Astrocyte (in vitro differentiated cells and primary cell): ENCODE measurements at places on chromosomes 3 and 15.

DNA sequence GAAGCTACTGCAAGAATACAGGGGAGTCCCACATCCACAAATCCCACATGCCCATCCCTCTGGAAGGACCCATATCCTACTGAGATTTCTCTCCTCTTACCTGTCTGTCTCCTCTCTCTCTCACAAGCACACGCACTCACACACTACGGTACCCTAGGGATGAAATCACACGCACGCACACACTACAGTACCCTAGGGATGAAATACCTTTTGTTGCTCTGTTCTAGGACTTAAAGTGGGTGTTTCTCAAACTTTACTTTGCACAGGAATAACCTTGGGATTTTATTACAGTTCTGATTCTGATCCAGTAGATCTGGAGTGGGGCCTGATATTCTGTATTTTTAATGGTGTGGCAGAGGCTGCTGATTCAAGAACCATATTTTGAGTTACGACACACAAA lies 622.2 kb upstream of the ZNF385D start:
- DNase-seq = no peak

- no peak for DNase-seq
Measured at GRCh38 chr3:156655819-156656550, 18.4 kb upstream of the TIPARP start.

DNA sequence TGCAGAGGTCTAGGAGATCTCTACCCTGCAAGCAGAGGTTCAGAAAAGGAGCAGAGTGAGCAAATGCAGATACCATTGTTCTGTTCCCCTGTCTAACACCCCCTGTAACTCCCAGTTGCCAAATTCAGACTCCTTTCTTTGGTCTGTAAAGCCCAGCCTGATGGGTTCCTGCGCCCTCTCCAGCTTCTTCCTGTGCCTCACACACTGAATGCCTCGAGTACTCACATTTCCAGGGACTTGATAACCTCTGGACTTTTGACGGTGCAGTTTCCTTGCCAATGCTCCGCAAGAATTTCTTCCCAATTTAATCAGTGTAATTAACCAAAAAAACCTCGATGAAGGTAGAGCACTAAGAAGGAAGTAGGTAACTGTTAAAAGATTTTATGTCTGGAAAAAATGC lies 19.3 kb downstream of the PDE8A start:
- DNase-seq = no peak

DNA sequence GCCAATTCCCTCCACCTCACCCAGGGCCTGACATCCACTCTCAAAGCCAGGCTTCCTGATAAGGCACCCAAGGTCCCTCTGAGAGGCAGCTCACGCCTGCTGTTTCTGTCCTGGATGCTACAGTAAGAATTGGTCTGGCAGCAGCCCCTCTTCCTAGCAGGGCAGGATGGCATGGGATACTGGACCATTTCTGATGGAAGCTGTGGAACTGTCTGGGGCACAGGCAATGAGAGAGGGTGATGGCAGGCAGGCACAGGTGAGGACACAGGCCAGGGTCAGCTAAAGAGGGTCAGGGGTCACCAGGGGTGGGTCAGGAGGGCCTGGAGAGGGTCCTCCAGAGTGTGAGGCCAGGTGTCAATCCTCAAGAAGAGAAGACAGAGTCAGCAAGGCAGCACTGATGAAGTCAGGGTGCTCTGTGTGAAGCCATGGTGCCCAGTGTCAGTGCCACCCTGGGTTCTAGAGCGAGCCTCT lies 41.9 kb upstream of the SLC41A3 start:
- no peak for DNase-seq

GRCh38 chr15:68778876-68779275 lies 41.8 kb downstream of the ANP32A start:
- no peak for DNase-seq

DNA sequence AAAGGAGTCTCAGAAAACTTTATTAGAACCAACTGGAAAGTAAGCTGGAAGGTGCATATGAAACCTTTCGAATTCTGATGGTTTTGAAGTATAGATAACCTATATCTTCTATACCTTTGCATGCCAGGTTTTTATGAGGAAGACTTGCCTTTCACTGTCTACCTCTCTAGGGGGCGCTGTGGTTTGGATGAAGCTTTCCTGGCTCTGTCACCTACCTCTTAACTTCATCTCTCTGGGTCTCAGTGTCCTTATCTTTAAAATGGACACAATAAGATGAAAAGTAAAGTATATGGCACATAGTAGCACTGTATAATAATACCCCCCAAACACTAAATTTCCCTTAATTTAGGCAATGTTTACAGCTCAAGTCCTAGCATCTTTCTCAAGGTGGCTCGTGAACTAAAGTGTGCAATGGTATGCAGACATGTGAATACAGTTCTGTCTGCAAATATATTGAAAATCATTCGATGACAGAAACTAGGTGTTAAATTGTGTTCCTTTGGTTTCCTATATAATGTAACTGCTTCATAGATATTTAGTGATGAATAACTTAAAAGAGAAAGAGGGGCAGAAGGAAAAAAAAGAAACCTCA lies 314.3 kb downstream of the CHST2 start:
- DNase-seq = no peak

DNA sequence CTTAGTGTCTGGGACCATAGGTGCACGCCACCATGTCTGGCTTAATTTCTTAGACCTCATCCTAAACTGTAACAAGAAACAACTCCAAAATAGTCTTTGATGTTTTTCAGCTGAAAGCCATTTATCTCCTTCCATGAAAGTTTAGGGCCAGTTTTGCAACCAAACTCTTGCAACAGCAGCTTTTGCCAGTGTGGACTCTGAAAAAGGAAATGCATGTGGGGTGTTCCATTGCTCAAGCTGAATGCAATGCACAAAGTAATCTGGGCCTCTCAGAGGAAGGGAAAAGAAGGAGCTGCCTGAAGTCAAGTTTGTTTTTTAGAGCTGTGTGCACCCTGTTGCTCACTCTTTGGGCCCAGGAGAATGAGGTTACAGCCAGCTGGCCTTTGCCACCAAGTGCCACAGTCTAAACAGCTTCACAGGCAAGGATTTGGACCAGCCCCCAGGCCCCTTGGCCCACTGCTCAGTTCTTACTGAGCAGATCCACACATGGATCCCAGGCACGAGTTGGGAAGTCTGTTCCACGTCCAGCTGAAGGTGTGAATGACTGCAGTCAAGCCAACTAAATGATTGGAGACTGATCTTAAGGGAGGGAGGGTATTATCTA lies 212.3 kb upstream of the LRRFIP2 start:
- DNase-seq = no peak

DNA sequence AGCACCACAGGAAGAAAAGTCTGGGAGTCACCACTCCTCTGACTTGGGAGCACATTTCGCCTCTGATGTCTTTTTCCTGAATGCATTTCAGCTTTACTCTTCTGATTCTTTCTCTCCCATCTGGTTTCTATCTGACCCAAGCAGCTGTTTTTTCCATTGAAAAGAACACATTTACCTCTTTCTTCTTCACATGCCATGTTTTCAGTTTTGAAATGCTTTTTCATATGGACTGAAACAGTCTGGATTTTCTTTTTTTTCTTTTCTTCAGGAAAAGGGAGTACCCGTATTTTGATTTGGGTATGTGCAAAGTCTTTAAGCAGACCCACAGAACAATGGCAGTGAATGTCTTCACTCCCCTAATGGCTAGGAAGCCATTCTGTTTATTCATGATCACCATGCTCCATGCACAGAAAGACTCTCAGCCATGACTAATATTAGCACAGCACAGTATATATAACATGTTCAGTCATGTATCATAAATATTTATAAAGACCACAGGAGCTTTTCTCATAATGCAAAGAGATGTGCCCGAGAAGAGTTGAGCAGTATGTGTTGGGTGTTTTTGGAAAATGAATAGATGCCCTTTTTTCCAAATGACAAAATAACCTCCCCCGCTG lies 82.7 kb upstream of the LRIG1 start:
- no peak for DNase-seq

- DNase-seq = no peak
Measured at GRCh38 chr3:50262778-50263177, 6.2 kb upstream of the SEMA3B start.

DNA sequence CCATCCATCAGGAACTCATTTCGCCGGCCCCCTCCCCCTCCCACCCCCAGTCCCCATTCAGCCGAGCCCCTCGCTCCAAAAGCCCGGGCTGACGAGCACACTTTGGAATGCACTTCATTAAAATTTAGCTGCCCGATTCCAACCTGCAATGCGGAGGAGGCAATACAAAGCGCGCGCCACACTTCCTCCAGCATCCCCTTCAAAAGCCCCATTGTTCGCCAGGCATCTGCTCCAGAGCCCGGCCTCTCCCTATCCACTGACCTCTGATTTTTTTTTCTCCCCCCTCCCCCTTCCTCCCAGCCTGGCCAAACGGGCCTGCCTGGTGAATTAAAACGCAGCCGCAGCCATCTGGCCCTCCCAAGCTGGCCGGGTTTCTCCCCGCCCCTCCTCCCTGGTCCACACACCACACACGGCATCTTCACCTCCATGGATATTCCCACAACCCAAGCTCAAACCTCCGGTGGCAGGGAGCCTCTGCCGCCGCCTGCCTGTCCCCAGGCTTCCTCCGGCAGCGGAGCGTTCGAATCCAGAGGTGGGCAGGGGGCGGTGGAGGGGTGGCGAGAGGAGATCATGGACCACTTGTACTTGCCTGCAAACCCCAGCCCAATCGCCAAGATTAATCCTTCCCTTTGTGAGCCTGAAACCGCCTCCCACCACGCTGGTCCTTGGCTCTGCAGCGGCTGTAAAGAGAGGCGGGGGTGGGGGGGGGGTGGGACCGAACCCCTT lies 441.3 kb downstream of the MAGI1 start:
- peak; percentile 51 for DNase-seq

DNA sequence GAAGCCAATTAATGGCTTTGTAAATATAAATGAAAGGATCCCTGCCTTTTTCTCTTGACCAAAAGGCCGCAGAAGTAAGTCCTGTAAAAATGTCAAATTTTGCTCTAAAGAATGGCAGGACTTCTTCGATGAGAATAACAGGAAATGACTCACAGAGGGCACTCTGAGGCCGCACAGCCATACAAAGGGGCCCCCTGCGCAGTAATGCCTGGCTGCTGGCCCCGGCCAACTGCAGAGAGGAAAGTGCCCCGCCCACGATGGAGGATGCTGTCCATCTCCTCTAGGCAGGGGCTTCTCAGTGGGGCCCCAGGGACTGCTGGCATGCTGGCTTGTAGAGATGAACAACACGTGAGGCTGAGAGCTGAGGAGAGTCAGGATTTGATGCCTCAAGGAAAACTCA lies 18.1 kb upstream of the SCN10A start:
- DNase-seq = peak; percentile 74

DNA sequence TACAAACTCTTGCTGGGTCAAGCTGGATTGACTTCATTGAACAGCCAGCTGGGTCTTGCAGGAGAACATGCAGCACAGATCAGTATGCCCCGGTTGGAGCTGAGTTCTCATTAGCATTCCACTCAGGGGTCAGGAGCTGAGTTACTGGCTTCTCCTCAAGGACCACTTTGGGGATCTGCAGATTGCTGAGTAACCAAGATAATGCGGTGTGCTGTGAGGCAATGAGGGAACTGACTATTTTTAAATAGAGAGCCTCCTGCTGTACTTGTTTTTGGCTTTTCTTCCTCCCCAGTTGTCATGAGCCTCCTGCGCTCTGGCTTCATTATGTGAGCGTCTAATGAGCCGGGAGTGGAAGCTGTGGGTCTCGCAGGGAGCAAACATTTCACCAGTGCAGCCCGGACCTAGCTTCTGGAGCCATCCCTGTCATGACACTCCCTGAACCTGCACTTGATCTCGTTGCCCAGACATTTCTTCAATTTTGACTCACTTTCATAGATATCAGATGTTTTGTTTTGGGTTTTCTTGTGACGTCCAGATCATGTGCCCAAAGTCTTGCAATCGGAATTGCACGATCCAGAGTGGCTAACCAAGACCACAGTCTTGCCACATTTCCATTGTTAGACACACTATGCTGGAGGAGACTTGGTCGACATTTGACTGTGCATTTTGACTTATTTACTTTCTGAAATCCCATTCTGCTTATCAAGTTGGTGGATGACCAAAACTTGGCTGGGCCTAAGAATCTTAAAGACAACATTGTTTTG lies 327.2 kb downstream of the LRTM1 start:
- no peak for DNase-seq

DNA sequence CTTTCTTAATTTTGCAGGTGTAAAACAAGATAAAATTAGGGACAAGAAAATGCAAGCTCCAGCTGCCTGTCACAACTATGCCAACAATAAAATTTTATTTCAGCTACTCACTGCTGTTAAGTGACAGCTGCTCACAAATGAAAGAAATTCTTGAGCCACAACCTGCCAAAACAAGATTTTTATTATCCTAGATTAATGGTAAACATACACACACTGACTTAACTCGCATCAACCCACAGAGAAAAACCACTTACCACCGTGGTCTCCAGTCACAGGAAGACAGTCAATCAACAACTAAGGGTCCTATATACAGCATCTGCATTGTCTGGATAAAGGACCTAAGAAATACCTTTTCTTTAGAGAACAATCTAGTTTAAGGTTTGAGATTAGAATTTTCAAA lies 31.3 kb downstream of the EFL1 start:
- DNase-seq = no peak

GRCh38 chr3:34511891-34512290 lies 713.5 kb downstream of the PDCD6IP start:
- no peak for DNase-seq
